AG08396 (cell line): ENCODE measurements at places on chromosomes 7 and 10.
A peak's percentile ranks its signal among the peaks of the same experiment; 100 is the strongest.

GRCh38 chr7:100029596-100029995 is 14.2 kb downstream of the ZKSCAN1 start:
- DNase-seq, result no peak

DNA sequence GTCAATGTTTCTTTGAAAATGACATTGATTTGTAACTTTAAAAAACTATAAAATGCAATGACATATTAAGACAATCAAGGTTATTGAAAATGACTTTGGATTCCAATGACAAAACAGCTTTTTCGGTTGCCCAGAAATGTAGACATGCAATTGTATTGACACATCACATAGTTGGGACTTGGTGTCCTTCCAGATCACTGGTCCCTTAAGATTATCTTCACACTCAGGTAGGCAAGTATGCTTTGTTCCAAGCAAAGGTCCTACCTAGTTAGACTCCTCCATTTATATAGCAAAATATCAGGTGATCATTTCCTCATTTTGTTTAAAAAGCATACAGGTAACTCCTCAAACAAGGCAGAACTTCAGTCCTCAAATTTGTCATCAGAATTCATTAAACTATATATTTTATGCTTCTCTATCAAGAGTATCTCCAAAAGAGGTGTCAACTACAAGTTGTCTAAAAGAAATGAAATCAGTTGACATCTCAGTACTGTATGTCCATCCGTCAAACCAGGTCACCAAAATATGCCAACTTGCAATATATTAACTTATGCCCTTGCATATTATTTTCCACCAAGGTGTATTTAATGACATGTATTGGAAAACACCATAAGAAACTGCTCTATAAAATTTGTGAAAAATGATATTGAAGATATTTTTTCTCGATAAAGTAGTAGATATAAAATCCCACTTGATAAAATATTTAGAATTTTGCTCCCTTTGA is 64.6 kb downstream of the TSPAN12 start:
- no peak for DNase-seq

DNA sequence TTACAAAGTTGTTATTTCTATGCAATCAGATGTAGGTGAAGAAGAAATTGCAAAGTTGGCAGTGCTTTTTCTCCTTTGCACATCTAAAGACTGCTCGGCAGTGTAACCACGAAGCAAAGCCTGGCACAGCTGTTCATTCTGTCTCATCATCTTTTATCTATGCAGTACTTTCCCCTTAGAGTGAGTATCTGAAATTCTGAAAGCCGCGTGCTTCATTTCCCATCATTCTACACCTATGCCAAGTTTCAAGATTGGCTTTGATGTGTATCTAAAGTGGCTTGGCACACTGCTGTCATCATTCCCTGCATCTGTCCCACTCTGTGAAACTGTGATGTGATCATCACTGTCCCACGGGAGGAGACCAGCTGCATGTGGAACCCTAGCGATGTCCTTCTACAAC is 15.2 kb downstream of the SOSTDC1 start:
- no peak for DNase-seq

DNA sequence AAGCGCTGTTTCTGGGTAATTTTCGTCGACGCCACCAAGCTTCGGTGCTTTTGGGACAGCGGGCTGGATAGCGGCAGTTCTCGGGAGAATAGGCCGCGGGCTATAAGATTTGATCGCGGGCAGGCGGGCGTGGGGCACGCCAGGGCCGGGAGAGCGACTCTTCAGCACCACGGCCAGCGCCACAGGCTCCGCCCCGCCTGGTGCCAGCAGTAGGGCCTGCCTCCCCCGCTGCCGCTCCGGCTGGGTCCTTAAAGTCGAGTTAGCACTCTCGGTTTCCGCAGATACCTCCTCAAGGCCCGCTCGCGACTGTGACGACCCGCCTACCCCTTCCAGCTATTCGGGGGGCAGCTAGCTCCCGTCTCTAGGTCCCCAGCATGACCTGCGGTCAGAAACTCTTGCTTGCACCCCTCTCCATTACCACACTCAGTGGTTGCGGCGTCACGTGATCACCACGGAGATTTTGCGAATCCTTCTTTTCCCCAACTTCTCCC is 9.4 kb downstream of the NXPH1 start:
- DNase-seq, result no peak

- DNase-seq, result no peak
Observed at GRCh38 chr7:144862612-144863319, 26.9 kb upstream of the TPK1 start.

- DNase-seq, result no peak
Observed at GRCh38 chr10:3933733-3934132, 148.7 kb upstream of the KLF6 start.

DNA sequence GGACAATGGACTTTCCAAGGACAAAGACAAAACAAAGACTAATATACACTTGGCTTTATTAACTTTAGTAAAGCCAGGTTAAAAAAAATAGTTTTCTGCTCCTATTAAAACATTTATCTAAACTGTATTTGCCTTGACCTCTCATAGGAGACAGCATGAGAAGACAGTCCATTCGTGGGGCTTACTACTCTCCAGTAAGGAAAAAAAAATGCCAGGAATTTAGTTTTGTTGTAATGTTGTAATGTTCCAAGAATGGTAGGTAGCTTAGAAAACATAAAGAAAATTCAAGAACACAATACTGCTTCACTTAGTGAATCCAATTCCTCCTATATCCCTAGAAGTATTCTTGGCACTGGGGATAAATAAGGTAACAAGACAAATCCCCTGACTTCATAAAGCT is 81.7 kb downstream of the KMT2C start:
- DNase-seq, result peak; percentile 29
